Germinal center (tissue), 1 donor: ENCODE measurements at places on chromosomes 4 and X.
A peak's percentile ranks its signal among the peaks of the same experiment; 100 is the strongest.

- DNase-seq: no peak
These were observed 46.7 kb downstream of the KCNIP4 start for GRCh38 chr4:21901831-21902230.

GRCh38 chrX:2320580-2321327, 180.0 kb downstream of the DHRSX start:
- DNase-seq: no peak

- no peak for DNase-seq
These were observed 111.2 kb upstream of the TECRL start for GRCh38 chr4:64520421-64520820.

DNA sequence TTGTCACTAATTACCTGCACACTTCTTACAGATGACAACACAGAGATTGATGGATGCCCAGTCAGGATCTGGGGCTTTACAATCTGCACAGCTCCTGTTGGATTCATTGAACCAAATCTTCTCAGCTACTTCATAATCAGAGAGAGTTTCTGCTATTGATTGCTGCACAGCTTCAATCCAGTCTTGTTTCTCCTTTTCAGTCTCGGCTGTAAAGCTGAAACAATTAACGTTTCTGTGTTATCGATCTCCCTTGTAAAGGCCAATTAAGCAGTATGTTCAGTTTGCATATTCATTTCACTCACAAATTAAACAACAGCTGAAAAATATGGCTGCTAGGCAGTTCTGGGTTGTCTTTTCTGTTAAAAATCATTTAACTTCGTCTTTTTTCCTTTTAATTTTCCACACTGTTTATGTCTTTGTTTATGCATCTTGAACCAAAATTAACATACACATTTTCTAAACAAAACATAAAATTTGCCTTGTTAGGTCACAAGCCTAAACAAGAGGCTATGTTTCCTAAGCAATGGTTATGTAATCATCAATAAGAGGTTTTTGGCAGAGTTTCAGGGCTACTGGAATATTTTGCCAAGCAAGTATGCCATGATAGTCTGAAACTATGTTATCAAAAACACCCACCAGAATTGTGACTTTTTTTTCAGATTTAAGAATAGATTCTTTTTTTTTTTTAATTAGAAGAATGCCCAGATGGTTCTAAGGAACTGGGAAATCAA, 79.2 kb downstream of the ARAP2 start:
- DNase-seq: no peak

DNA sequence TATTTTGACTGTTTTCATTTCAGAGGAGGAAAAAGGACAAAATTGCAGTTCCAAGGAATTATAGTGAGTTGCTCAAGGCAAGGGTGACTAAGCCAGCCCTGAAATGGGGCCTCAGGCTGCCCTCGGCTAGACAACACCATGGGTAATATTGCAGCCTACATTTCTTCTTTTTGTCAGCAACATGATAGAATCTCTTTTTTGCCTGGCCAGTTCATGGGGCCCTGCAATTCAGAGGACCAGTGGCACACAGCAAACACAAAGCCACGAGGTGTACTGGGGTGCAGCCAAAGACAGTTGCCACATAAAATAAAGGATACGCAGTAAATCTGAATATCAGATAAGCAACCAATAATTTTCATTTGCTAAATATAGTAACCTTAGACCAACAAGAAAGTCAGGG, 41.8 kb downstream of the RBM47 start:
- DNase-seq: no peak

GRCh38 chr4:6206771-6207290, 6.5 kb upstream of the JAKMIP1 start:
- DNase-seq: no peak

GRCh38 chr4:4460759-4461158, 73.9 kb downstream of the NSG1 start:
- no peak for DNase-seq

DNA sequence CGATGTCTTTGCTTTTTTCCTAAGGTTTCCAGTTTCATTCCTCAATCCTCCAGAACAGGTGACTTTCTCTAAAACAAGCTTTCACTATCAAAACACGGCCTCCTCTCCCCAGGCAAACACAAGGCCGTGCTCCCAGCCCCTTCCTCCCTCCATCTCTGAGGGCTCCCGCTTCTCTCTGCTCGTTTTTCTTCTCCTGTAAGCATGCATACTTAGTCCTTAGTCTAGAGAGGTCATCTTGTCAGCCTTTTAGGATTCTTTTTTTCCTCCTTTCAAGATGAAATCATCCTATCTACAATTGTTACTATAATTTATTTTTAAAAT, 18.7 kb downstream of the DCTD start:
- no peak for DNase-seq

- DNase-seq: no peak
These were observed 141.8 kb downstream of the CBR4 start for GRCh38 chr4:168868044-168868781.

GRCh38 chrX:15410430-15410829, 26.2 kb upstream of the VEGFD start:
- DNase-seq: no peak

DNA sequence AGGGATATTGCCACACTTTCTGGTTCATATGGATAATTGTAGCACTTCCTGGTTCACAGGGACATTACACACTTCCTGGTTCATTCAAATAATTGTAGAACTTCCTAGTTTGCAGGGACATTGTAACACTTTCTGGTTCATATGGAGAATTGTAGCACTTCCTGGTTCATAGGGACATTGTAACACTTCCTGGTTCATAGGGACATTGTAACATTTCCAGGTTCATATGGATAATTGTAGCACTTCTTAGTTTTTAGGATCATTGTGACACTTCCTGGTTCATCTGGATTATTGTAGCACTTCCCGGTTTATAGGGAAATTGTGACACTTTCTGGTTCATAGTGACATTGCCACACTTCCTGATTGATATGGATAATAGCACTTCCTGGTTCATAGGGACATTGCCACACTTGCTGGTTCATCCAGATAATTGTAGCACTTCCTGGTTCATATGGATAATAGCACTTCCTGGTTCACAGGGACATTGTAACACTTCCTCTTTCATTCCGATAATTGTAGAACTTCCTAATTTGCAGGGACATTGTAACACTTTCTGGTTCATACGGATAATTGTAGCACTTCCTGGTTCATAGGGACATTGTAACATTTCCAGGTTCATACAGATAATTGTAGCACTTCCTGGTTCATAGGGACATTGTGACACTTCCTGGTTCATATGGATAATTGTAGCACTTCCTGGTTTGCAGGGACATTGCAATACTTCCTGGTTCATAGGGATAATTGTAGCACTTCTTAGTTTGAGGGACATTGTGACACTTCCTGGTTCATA, 59.2 kb upstream of the CD99 start:
- DNase-seq: no peak

DNA sequence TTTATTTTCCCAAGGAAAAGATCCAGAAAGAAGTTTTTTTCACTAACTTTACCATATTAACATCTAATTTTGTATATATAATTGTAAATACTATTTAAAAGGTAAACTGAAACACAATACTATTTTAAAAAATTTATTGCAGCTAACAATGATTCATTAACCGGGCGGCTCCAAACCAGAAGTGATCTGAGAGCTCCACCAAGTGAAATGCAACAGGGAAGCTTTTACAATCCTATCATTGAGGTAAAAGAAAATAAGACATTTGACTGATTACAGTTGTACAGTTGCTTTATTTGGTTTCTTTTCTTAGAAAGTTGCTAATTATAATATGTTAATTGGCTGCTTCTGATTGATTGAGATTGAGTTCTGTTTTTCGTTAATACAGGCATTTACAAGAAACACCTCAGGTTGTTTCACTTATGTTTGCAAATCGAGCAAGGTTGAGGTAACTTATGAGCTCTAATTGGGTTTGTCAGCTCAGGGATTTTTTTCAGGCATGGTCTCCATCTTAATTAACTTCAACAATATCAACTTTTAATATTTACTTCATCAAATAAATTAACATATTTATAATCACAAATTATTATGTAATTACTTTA, 220.2 kb upstream of the UGT8 start:
- DNase-seq: no peak

DNA sequence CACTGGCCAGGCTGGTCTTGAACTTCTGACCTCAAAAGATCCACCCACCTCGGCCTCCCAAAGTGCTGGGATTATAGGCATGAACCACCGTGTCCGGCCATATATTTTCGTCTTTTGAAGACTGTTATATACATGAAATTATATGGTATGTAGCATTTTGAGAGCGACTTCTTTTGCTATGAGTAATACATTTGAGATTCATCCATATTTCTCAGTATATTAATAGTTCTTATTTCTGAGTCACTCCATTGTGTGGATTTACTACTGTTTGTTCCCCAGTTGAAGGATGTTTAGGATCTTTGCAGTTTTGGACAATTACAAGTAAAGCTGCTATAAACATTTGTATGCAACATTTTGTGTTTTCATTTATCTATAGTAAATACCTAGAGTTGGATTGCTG, 34.9 kb downstream of the GNL3L start:
- DNase-seq: no peak

DNA sequence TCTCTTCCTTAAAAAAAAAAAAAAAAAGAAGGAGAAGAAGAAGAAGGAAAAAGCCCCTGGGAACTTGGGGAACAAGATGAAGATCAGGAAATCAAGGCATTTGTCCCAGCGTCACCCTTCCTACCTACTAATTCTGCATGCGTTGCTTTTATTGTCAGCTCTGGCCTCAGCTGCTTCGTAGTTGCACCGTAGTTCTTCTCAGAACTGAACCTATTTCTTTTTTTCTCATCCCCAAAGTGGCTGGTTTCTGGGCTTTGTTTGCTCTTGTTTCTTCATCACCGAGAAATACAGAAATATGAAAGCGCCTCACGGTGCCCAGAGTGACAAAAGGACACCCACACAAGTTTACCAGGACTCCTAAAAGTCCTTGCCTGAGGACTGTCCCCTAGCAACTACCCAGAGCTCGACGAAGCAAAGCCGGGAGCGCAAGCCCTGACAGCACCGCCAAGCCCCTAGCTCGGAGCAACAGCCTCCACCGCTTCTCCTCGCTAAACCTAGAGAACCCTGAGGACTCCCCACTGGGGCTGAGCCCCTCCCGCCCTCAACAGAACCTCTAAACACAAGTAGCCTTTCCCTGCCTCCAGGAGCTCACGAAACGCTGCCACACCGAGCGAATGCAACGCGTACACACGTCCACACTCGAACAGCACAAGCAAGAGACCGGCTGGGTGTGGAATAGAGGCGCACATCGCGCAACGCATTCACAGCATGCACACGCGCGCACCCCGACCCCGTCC, 710 bp downstream of the PRKG2 start:
- DNase-seq: peak; percentile 5

DNA sequence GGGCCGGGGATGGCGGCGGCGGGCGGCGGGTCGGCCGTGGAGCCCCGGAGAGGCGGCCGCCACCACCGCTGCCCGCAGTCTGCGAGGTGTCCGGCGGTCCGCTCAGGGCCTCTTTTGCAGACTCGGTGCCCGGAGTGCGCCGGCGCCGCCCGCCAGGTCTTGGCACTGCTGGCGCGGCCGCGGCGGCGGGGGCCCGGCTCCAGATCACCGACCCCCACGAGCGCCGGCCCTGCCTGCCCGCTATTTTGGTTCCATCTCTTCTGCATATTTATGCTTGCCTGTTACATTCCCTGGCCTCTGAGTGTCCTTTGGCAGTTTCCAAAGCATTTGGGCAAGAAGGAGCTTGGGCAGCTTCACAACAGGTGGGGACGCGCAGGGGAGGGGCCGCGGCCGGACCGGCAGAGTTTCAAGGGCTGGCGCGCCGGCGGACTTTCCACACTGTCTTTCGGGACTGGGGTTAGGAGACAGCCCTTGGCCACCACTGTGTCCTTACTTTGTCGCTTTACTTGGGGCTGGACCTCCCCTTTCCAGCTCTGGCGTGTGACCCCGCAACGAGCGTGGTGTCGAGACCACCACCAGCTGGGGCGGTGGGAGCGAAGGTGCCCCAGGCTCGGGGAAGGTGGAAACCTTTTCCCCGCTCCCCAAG, 668 bp upstream of the TAPT1 start:
- DNase-seq: peak; percentile 41

DNA sequence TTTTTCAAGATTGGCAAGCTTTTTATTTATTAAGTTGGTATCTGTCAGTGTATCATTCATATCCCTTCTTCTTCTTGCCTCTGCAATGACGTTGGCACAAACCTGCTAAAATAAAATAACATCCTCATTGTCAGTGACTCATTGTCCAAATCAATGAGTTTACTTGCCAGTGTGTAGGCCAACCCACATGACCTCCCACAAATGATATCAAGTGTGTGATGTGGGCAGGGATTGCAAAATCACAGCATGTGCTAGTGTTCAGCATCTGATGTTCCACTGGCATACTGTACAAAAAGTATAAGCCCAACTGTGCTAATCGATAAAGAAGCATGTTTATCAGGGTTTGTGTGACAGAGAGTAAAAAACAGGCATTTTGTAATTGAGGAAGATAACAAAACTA, 25.5 kb downstream of the GPAT3 start:
- no peak for DNase-seq

- DNase-seq: no peak
These were observed 90.2 kb downstream of the FAM53A start for GRCh38 chr4:1593881-1594345.

DNA sequence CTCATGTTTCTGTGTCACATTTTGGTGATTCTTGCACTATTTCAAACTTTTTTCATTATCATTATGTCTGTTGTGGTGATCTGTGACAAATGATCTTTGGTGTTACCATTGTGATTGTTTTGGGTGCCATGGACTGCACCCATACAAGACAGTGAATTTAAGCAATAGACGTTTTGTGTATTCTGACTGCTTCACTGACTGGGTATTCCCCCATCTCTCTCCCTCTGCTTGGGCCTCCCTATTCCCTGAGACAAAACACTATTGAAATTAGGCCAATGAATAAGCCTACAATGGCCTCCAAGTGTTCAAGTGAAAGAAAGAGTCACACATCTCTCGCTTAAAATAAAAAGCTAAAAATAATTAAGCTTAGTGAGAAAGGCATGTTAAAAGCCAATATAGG, 60.2 kb downstream of the BANK1 start:
- no peak for DNase-seq

DNA sequence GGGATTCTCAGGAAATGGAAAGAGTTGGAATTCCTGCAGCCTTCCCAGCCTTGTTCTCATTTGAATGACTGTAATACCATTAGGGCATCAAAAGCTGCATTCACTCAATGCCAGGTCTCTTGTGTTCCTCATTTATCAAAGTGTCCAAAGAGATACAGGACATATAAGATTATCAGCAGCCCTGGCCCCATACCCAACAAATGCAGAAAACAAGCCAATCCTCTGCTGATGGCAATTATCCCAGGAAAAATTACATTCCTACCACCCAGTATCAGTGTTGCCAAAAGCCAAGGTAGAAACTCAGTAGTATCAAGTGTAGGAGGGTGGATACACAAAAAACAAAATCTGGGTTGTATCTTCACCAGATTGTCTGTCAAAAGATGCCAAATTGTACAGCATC, 18.5 kb upstream of the ASB5 start:
- DNase-seq: no peak
